ENCODE measurements at places on chromosomes 11 and 22.

GRCh38 chr11:62062223-62062861, 61.5 kb upstream of the INCENP start:
- no peak for DNase-seq

GRCh38 chr11:108388576-108388975, 78.8 kb downstream of the C11orf65 start:
- DNase-seq, result no peak

GRCh38 chr11:134835561-134835960, 423.5 kb upstream of the B3GAT1 start:
- no peak for DNase-seq

- no peak for DNase-seq
Measured at GRCh38 chr11:111949519-111950426, 12.6 kb downstream of the DIXDC1 start.

DNA sequence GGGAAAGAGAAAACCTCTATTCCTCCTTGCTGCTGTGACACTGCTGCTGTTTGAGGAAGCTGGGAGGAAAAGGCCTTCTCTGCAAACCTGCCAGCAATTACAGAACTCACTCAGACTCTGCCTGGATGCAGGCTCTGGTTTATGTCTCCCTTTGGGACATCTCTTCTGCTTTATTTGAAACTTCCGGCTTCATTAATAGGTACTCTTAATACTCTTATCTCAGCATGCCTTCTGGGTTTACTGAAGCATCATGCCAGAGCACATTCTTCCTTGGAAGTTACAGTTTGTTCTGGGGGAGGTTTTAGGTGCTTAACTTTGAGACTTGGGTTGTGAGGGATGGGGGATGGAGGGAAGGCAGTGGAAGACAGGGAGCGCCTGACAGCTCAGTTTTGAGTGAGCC, 79.9 kb downstream of the NAV2 start:
- no peak for DNase-seq

- no peak for DNase-seq
Measured at GRCh38 chr22:38653741-38654140, 2.5 kb downstream of the FAM227A start.

DNA sequence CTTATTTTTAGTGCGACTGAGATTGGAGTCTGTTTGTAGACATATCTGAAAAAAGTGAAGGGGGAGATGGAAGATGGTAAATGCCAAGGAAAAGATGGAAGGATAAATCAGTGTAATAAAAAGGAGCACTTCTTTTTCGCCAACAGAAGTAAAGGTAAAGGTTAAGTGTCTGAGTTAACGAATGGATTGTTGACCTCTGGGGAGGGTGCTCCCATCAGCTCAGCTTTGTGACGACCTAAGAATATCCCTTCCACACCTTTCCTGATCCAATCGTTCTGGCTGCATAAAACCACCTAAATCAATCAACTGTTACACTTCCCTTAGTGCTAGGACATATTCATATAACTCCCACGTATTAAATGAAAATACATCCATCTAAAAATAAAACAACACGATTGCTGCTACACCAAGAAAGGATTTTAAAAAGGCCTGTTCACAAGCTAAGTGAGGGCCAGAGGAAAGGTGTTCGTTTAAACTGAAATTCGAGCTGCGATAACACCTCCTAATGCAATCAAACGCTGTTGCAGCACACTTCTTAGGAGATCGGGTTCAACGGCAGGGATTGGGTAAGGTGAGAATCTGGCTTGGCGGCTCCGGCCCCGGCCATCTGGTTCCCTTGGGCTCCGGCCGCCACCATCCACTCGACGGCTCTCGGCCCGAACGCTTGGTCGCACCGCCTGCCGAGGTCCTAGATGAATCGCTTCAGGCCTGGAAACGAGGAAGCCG, 658 bp downstream of the C11orf71 start:
- no peak for DNase-seq

DNA sequence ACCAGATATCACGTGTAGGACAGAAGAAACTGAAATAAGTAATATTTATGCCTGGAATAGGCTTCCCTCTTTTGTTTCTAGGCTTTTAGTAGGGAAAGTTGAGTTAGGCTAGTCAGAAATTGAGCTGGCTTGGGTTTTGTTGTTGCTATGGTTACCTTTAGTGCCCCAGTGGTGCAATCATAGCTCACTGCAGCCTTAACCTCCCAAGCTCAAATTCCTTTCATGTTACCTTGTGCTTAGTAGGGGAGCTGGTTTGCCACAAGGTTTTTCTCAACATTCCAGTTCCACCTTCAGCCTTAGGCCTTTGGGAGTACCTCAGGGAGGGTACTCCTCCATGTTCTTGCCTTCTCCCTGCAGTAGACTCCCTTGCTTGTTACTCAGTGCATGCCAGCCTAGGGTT, 69.1 kb upstream of the SUSD2 start:
- no peak for DNase-seq

- DNase-seq, result no peak
Measured at GRCh38 chr22:48885919-48886305, 941.8 kb downstream of the BRD1 start.

DNA sequence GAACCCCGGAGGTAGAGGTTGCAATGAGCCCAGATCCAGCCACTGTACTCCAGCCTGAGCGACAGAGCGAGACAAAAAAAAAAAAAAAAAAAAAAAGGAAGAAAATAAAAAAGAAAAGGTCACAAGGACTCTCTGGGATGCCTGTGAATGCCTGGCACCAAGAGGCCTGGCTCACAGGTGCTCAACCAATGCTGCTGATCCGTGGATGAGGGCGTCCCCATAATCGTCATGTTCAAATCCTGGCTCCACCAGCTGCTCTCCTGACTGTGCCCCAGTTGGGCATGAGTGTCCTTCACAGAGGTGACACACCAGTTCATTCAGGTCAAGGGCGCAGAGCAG, 645 bp upstream of the GAS2L1 start:
- no peak for DNase-seq

DNA sequence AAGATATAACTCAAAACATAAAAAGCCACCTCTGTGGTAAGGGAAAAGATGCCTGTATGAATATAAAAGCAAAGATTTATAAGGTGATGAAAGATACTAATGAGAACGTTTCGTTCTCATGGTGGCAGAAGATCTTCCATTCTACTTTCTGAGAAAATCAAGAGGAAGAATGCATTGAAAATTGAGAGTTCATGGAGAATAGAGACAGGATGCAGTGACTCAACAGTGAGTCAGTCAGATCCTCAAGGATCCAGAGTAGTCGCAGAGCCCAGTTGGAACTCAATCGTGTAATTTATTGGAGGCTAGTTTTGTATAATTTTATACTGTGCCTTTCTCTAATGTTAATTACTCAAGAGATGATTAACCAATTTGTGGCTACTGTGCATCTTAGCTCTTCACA, 73.3 kb downstream of the ENTHD1 start:
- no peak for DNase-seq

DNA sequence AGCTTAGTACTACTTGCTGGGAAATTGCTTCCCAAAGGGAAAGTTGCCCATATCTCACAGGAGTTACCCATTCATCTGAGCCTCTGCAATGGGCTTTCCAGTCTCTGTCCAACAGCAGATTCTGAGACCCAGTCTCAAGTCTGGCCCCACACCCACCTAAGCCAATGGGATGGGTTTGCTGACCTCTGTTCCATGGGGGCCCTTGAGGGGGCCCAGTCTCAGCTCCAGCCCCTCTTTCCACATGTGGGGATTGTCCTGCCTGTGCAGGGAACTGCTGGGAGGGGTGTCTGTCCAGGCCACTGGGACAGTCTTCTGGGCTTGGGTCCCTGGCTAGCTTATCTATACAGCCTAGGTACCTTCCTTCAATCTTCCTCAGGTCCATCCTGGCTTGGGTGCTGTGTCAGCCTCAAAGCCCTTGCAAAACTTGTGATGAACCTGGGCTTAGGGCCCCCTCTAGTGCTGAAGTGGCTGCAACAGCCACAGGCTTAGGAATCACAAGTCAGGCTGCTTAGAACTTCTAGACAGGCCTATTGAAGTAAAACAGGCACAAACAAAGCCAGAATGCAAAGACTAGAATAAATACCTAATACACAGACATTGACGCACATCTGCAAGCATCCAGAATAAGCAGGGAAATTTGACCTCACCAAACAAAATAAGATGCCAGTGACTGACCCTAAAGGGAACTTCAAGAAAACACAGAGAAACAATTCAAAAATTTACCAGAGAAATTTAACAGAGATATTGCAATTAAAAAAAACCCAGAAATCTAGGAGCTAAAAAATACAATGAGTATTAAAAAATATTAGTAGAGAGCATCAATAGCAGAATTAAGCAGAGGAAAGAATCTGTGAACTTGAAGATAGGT, 11.7 kb upstream of the PATL1 start:
- DNase-seq, result no peak

DNA sequence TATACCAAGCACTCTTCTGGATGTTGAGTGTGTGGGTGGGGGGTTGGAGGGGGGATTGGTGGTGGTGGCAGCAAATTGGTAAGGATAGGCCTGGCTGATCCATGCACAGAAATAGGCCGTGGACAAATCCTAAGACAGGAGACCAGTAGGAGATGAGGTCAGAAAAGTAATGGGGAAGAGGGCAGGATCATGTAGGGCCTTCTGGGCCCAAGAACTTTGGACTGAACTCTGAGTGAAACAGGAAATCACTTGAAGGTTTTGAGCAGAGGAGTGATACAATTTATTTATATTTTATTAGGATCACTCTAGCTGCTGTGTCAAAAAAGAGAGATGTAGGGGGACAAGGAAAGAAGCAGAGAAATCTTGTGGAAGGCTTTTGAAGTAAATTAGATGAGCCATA, 28.7 kb downstream of the TSG101 start:
- DNase-seq, result no peak

- DNase-seq, result no peak
Measured at GRCh38 chr11:134479206-134480135, 67.4 kb upstream of the B3GAT1 start.

- no peak for DNase-seq
Measured at GRCh38 chr11:40246983-40247382, 1212.5 kb downstream of the LRRC4C start.

- no peak for DNase-seq
Measured at GRCh38 chr11:60367009-60367408, 11.3 kb upstream of the MS4A7 start.

GRCh38 chr11:117823294-117823945, 1.1 kb downstream of the FXYD2 start:
- DNase-seq, result peak; percentile 19

DNA sequence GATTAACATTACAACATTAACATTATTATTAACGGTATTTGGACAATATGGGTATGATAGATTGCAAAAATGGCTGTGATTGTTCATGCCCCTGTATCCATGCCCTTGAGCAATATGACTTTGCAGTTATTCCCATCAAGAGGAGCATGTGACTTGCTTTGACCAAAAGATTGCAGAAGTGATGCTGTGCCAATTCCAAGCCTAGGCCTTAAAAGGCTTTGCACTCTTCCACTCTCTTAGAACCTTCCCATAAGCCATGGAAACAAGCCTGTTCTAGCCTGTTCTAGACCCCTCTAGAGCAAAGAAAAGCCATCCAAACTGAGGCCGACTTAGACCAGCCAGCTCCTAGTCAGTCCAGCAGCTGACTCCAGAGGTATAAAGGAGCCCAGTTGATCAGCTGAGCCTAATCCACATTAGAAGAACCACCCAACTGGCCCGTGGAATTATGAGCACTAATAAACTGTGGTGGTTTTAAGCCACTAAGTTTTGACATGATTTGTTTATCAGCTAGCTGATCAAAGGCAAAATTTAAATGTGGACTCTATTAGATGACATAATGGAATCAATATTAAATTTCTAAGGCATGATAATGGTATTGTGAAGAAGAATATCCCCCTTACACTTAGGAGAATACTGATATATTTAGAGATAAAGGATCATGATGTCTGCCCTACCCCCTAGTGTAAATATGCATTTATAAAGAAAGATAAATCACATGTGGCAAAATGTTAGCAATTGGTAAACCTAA, 28.6 kb downstream of the RAB30 start:
- DNase-seq, result no peak

DNA sequence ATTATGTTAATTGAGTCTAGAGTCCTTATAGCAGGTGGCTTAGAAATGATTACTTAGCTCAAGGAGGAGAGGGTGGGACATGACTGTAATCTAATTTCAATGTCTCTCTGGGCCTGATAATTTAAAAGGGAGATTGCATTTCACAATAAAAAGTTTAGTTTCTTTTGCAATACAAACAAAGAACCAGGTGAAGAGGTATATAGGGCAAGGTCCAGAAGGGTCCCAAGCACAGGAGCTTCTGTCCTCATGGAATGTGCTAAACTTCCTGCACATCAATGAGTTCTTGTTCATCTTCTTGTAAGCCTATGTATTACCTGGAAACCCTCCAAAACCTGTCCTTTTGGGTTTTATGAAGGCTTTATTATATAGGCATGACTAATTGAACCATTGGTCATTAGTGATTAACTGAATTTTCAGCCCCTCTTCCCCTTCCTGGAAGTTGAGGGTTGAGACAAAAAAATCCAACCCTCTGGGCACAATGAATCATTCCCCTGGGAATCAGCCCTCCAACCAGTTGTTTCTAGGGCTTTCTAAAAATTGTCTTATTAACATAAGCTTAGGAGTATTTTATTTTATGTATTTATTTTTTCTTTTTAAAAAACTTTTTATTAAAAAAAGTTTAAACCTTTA, 37.6 kb downstream of the MS4A2 start:
- no peak for DNase-seq

GRCh38 chr22:28896611-28897010, 13.2 kb downstream of the ZNRF3 start:
- DNase-seq, result no peak

GRCh38 chr11:77512092-77512491, 38.2 kb upstream of the PAK1 start:
- no peak for DNase-seq

DNA sequence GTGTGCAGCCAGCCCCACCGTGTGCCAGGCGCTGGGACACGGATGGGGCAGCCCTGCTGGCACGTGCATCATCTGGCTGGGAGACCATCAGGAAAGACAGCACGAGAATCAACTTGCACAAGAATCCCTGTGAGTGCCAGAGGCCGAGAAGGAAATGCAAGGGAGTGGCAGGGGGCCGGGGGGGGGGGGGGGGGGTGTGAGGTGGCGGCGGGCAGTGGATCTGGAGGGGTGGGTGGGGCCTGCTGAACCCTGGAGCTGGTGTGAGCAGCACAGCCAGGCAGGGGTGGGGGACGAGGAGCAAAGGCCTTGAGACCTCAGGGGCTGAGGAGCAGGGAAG, 14.0 kb upstream of the FLRT1 start:
- DNase-seq, result no peak

DNA sequence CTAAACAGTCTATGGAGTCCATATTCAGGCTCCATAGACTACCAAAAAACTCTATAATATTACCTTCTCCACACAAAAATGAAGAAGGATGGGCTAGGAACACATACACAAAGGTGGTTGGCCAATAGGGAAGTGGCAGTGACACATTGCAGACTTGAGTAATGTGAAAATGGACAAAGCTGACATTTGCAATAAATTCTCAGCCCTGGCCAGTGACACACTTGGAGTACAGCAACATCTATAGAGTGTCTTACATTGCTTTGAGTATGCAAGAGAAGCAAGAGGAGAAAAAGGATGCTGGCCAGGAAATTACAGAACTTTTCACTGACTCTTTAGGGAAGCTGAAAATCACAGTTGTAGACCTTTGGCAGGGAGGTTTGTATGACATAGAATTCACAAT, 7.3 kb upstream of the OR52W1 start:
- DNase-seq, result no peak

Data from omental fat pad (tissue), 4 donors.